ENCODE measurements at places on chromosomes 2 and 18.

- no peak for DNase-seq
Measured at GRCh38 chr2:31238126-31238905, 4.4 kb downstream of the EHD3 start.

DNA sequence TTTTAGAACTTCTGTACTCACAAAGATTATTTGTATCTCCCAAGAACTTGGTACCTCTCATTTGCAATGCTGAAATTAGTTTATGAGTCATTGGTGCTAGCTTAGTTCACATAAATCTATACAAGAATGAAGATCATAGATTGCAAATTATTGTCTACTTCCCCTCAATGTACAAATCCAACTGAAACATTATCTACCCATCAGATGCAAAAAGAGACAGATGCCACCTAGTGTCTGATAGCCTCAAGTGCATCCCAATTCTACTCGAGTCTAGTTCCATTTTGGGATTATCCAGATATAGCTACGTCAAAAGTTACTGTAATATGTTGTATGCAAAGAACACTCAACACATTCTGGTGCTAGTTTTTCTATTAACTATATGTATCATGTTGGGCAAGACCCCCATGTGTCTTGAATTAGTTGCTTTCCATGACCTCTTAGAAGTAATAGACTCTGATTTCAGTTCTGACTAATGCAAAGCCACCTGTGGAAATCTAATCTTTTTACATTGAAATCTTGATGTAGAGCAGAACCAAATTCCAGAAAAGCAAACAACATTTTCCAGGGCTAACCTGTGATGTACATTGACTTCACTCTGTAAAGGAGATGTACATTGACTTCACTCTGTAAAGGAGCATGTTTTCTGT lies 210.0 kb downstream of the RBM43 start:
- no peak for DNase-seq

GRCh38 chr2:224180810-224181209 lies 141.7 kb upstream of the SERPINE2 start:
- no peak for DNase-seq

DNA sequence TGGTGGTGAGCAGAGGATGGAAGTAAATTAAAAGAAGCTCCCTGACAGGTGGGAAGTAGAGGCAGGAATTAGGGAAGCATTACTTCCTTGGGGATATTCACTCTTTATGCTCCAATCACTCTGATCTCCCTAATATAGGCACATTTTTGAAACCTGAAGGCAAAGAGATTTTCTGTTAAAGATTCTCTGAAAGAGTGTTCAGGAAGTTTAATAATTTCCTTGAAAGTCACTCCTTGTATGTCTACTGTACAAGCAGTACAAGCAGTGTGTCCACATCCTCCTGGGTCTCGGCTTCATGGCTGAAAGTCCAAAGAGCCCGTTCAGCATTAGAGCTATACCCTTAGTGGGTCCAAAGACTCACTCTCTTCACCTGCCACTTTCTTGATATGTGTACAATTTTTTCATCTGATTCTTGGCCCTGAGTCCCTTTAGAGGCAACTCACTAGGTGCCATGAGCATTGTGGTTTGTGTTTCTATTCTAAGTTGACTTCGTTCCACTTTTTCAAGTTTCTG lies 60.2 kb downstream of the AAK1 start:
- DNase-seq: no peak

DNA sequence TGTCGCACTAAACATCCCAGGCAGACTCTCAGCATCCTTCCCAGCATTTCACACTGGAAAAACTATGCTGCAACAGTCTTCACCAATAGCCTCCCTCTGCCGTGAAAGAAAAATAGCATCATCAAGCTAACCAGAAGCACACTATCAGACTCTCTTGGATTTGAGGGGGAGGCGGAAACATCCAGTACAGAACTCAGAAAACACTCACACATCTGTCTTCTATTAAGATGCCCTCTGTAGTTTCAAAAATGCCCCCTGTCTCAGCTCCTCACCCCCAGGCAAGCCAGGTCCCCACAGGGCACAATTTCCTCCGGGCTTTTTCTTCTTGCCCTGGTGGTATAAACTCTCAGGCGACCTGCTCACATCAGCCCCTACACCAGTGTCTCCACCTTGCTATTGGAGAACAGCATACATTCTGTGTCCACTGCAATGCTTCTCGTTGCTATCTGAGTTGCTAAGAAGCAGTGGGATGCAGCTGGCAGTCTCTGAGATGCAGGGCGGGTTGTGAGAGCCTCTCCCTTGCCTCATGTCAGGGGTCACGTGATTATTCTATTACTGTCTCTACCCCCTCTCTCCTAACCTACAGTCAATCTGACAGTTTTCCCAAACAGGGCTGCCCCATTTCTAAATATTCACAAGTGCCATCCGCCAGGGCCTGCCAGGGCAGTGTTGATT lies 189.9 kb downstream of the INO80D start:
- no peak for DNase-seq

GRCh38 chr2:212928681-212929080 lies 222.7 kb downstream of the IKZF2 start:
- DNase-seq: no peak

DNA sequence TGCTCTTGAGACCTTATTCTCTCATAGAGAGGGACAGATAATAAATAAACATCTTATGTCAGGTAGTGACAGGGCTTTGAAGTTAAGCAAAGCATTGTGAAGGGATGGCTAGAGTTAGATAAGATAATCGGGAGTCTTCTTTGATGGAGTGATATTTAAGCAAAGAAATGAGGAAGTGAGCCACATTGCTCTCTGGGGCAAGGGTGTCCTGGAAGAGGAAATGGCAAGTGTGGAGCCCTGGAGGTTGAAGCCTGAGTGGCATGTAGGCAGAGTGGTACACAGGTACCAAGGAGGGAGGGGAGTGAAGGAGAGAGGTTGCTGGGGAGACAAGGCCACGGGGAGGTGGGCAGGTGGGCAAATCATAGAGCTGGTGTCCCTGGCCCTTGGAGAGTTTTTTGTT lies 110.2 kb downstream of the CTAGE1 start:
- DNase-seq: no peak

- DNase-seq: no peak
Measured at GRCh38 chr2:2524348-2524941, 193.4 kb upstream of the MYT1L start.

DNA sequence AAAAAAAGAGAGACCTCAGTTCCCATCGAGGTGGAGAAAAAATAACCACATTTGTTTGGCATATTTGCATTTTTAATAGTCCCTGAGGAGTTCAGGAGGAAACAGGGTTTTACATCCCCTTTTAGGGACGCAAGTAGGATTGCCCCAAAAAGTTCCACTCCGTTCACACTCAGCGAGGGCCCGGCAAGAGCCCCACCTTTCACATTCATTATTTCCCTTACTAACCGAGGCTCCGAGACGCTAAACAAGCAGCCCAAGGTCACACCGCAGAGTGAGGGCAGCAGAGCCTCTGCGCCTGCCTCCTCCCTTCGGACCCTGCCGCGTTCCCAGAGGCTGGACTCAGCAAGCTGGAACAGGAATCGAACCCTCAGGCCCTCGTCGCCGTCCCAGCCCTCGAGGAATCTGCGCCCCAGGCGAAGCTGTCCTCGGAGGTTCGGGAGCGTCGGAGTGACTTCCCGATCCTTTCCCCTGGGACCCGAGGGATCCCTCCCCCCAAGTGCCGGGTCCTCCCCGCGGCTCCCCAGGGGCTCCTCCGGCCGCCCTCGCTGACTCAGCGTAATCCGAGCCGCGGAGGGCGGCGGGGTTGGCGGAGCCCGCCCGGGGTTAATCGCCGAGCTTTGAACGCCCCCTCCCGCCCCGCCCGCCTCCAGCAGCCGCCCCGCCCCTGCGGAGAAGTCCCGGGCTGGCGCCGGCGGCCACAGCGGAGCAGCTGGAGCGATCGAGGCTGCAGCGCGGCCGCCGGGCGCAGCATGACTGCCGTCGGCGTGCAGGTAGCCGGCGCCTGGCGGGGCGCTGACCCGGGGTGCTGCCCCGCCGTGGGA lies at the start of gene TMEM37:
Gene TMEM37 (plus strand): TSS at position 700 of the 821 bp plus-strand sequence. CDS start 50 bp downstream, at position 750.
- DNase-seq: no peak

- DNase-seq: no peak
Measured at GRCh38 chr2:216501854-216502253, 3.2 kb downstream of the RPL37A start.

GRCh38 chr18:49431165-49431962 lies 29.1 kb downstream of the DYM start:
- no peak for DNase-seq

DNA sequence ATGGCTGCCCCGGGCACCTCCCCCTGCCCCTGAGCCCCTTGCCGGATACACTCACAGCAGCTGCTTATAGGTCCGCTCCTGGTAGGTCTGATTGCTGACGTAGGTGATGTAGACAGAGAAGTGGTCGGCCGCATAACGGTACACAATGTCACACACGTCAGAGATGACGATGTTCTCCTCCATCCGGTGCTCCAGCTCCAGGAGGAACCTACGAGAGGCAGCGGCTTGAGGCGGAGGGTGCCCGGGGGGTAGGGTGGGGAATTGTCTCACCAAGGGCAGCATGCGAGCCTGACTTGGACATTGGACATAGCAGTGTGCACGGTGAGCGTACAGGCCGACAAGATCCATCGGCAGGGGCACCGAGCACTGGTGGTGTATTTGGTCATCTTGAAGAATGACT lies 22.8 kb downstream of the SNORC start:
- DNase-seq: no peak

DNA sequence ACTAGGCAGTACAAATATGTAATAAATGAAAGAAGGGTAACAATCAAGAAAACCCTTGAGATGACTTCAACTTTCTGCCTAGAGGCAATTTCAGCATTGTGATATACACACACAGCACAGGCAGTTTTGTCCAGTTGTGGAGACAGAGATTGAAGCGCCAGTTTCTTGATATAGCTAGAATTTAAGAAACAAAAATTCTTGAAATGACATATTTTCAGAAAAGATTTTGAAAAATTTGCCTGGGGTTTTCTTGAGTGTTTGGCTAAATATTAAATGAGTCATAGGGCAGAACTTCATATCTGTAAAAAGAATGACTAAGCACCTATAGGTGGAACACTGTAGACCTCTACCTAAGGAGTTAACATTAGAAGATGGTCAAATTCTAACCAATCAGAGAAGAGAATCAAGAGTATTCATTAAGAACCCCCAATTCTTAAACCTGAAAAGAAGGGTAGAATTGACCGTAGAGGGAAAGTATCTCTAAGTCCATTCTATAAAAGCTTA lies 1266.8 kb upstream of the TMEFF2 start:
- DNase-seq: no peak

- no peak for DNase-seq
Measured at GRCh38 chr2:129117434-129117833, 798.8 kb upstream of the HS6ST1 start.

GRCh38 chr2:45285311-45285710 lies 276.1 kb upstream of the SIX2 start:
- DNase-seq: no peak

DNA sequence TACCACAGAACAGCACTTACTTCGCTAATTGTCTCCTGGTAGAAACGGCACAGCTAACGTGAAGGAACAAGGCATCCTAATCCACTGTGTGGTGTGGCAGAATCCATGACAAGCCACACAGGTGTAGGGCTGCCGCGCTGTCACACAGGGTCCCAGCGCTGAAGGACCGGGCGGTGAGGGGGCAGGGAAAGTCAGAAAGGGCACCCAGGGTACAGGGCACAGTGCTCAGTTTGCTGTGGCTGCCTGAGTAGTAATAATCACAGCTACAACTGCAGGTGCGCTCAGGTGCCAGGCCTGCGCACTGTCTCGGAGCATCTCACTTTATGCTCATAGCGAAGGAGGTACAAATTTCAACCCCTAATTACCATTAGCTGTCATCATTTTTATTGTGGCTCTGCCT lies 55.2 kb upstream of the CAB39 start:
- no peak for DNase-seq

- DNase-seq: no peak
Measured at GRCh38 chr2:42844366-42844765, 52.0 kb upstream of the HAAO start.

Measured in T follicular helper cell (primary cell).